ENCODE measurements at places on chromosomes 1 and 21.

- DNase-seq = no peak
Measured at GRCh38 chr1:229155472-229155871, 115.4 kb upstream of the RAB4A start.

GRCh38 chr1:93905734-93906133 lies 3.5 kb downstream of the GCLM start:
- DNase-seq = no peak

DNA sequence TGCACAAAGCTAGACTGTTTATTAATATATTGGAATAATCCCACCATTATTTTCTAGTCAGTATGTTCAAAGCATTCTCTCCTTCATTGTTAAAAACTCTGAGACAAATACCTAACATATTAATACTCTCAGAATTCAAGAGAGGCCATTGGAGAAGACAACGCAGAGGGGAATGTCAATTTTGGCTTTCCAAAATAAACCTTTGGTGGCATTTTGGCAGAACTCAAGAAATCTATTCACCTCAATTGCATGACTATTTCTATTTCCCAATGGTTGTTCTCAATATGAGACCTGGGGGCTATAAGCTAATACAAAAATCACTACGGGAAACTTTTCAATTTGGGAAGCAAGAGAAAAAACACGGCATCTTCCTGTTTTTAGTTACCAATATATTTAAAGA lies 58.5 kb downstream of the RUSC1 start:
- DNase-seq = no peak

- DNase-seq = peak; percentile 17
Measured at GRCh38 chr1:70405780-70406416, 5.2 kb upstream of the CTH start.

GRCh38 chr1:206117151-206117948 lies at the start of gene AVPR1B:
TSS of gene AVPR1B (minus strand) at chr1:206117388. CDS start at chr1:206116890, 498 bp downstream.
- peak; percentile 86 for DNase-seq

- no peak for DNase-seq
Measured at GRCh38 chr1:38121231-38121680, 74.7 kb upstream of the POU3F1 start.

DNA sequence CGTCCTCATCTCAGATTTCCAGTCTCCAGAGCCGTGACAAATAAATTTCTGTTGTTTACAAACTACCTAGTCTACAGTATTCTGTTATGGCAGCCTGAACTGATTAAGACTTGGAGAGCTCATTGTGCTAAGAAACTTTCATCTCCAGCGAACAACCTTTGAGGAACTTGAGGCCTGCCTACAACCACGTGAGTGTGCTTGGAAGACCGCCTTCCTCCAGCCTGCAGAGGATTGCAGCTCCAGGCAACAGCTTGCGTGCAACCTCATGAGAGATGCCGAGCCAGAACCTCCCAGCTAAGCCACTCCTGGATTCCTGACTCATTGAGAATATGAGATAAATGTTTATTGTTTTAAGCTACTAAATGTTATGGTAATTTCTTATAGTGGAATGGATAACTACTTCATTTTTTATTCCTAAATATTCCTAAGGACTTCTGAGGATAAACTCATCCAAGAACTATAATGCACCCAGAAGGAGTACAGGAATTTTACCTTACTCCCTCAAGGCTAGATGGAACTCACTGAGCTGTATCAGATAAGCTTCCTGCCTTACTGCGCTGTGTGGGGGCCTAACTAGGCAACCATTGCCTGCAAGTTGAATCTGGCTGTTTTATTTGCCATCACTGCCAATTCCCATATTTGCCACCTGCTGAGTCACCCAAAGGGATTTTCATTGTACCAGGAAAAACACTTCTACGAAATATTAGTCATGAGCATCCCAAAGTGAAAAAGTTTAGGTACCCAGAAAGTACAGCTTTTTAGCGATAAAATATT lies 17.6 kb downstream of the FAM177B start:
- no peak for DNase-seq

- no peak for DNase-seq
Measured at GRCh38 chr21:25054689-25055088, 552.6 kb downstream of the MRPL39 start.

- no peak for DNase-seq
Measured at GRCh38 chr1:159172614-159173291, 1.3 kb downstream of the CADM3 start.

- DNase-seq = no peak
Measured at GRCh38 chr1:228685081-228685660, 50.1 kb upstream of the RHOU start.

- DNase-seq = no peak
Measured at GRCh38 chr1:193593147-193593885, 406.9 kb upstream of the B3GALT2 start.

DNA sequence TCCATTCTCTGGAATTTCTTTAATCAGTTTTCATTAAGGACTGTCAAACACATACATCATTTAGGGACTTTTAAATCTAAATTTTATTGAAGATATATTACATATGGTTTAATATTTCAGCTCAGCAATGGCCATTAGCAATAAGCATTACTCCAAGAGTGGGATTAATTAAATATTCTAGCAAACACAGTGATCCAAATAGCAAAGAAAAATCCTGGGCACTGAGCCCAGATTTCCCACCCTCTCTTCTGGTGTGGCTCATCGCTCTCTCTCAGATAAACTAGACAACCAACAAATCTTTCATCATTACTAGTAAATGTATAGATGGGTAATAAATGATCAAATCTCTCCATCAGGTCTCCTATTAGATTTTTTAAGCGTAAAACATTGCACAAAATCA lies 53.5 kb upstream of the FOXD3 start:
- DNase-seq = peak; percentile 73

GRCh38 chr1:186272486-186272885 lies 102.6 kb downstream of the TPR start:
- DNase-seq = no peak

All from NCI-H1105 treated with DMSO at 0.1 percent for 48 hours (cell line).